Activated CD4-positive, alpha-beta T cell treated with anti-CD3 and anti-CD28 coated beads, Interleukin-2, Interleukin-4, amounts not matched to agents 100 ng/mL and 50 ng/mL, durations not matched to agents 16 hours and 8 hours (primary cell): ENCODE measurements at places on chromosomes 1 and 21.

DNA sequence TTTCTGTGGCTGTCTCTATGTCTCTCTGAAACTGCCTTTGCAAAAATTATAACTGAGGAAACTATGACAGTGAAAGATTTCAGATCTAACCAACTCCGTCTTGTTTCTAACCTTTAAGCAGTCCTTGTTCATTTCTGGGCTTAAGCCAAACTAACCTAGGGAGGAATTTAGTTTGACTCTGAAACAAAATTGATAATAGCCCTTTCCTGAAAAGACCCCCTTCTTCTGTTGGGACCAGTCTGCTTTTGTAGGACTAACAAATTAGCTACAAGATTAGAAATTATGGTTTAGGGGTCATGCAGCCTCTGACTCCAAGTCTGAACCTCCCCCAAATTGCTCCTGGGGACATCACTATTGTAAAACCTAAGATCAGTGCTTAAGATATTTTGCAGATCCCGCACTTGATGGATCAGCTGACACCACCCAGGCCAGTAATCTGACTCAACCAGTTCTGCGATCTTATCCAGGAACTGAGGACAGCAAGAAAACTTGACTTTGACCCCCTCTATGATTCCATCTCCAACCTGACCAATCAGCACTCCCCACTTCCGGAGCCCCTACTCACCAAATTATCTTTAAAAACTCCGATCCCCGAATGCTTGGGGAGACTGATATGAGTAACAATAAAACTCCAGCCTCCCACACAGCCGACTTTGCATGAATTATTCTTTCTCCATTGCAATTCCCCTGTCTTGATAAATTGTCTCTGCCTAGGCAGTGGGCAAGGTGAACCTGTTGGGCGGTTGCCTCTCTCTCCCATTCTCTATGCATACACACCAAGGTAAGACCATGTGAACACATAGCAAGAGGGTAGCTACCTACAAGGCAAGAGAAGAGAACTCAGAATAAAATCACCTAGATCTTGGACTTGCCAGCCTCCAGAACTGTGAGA, 11.1 kb upstream of the TRIM63 start:
- no peak for DNase-seq

GRCh38 chr21:42650033-42650370, 3.4 kb upstream of the PDE9A start:
- DNase-seq, result no peak

DNA sequence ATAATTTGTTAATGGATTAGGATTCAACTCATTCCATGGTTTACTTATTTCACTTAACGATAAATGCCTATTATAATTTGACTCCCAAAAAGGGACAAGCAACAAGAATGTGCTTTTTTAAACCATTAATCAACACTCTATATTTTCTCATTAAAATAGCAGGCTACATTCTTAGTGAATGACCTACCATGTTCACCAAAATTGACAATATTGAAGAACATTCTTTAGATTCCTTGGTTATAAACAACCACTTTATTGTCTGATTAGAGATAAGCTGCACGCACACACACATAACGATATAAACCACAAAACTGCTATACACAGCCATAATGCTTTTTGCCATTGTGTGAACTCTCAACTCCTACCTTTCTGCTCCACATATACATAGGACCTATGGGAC, 75.4 kb upstream of the LRRC7 start:
- DNase-seq, result no peak

GRCh38 chr1:115252585-115252984, 85.5 kb downstream of the NGF start:
- DNase-seq, result no peak

GRCh38 chr1:223733898-223734852, 21.8 kb downstream of the CAPN2 start:
- DNase-seq, result no peak

GRCh38 chr1:116733476-116734365, 20.5 kb upstream of the CD2 start:
- DNase-seq, result no peak

DNA sequence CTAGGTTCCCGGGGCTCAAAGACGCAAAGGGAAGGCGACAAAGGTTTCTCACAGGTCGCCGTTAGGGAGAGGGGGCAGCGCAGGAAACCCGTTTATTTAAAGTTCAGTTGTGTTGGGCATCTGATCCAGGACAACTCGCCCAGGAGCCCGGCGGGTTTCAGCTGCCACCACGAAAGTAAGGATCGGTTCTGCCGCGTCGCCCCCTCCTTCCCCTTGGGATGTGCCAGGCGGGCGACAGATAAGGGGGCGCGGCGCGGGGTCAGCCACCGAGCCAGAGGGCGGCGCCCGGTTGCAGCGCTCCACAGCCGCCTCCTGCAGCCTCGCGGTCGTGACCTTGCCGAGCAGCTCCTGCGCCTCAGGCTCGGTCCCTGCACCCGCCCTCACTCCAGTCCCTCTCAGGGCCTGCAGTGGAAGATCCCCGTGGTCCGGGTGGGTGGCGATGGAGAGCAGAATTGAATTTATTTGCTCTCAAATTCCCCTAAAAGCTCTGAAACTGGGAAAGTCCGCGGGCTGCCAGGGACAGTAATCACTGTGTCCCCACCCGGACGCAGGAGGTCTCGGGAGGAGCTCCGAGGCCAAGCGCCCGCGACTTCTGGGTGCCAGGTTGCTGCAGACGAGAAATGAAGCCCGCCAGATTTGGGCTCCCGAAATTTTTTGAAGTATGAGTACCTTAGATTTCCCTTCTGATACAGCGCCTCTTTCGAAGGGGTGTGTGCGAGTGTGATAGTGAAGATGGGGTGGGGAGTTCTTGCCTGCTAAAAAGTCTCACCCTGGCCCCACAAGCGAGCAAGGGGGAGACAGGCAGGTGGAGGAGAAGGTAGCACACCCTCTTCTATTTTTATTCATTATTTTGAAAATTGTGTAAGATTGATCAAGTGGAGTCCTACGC, 28.4 kb upstream of the NFIA start:
- no peak for DNase-seq

GRCh38 chr1:230127105-230128054, 60.3 kb downstream of the GALNT2 start:
- DNase-seq, result peak; percentile 62

GRCh38 chr1:207646944-207647579, 2.1 kb downstream of the CR1L start:
- DNase-seq, result no peak

- DNase-seq, result no peak
These were observed 26.0 kb downstream of the ROR1 start for GRCh38 chr1:63799820-63800219.

- DNase-seq, result peak; percentile 32
These were observed 26.9 kb upstream of the LRRC3 start for GRCh38 chr21:44428281-44428960.

DNA sequence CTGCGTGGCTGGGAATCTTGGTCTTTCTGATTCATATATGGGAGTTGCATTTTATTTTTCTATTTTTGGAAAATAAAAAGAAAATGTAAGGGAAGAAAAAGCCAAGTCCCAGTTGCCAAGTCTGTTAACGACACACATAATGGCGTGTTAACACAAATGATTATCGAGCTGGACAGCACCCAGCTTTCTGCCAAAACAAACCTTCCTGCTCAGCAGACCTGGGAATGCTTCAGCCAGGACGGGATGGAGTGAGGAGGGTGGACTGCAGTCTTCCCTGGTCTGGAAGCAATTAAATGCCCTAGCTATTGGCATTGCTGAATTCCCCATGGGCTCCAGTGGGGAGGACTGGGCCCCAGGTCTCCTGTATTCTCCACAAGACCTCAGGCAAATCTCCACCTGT, 184.2 kb upstream of the USP24 start:
- DNase-seq, result no peak

- peak; percentile 7 for DNase-seq
These were observed at the start of gene ARHGEF16 for GRCh38 chr1:3453891-3454810. TSS of gene ARHGEF16 (plus strand) at chr1:3454665. CDS start at chr1:3463085, 8,420 bp downstream.

DNA sequence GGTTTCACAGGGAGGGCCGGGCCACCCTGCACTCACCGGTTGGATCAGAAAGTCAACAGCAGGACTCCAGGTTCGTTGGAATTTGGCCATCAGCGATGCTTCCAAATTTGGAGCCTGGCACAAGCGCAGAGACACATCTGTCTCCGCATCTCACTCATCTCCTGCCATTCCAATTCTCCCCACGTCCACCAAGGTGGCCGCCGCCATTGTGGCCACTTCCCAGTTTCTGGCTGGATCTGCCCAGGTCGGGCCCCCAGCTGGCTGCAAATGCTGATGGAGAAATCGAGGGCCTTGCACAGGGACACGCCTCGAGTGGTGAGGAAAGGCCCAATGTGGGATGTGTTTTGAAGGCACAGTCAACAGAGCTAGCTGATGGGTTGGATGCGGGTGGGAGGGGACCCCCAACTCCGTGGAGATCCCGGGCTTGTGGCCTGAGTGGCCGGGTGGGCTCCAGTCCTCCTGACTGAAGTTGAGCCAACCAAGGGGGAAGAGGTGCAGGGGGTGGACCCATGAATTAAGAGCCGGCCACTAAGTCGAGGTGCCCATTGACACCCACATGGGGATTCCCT, 102.7 kb downstream of the CRYAA start:
- no peak for DNase-seq

- DNase-seq, result no peak
These were observed 173.3 kb downstream of the CAMTA1 start for GRCh38 chr1:6958407-6959030.

GRCh38 chr1:199272628-199273086, 633.8 kb downstream of the PTPRC start:
- peak; percentile 5 for DNase-seq

GRCh38 chr1:247638781-247639180, 33.4 kb downstream of the OR2G3 start:
- no peak for DNase-seq

- DNase-seq, result no peak
These were observed 13.6 kb downstream of the RIPK4 start for GRCh38 chr21:41753006-41753898.

GRCh38 chr1:4027492-4028138, 127.5 kb upstream of the C1orf174 start:
- no peak for DNase-seq

DNA sequence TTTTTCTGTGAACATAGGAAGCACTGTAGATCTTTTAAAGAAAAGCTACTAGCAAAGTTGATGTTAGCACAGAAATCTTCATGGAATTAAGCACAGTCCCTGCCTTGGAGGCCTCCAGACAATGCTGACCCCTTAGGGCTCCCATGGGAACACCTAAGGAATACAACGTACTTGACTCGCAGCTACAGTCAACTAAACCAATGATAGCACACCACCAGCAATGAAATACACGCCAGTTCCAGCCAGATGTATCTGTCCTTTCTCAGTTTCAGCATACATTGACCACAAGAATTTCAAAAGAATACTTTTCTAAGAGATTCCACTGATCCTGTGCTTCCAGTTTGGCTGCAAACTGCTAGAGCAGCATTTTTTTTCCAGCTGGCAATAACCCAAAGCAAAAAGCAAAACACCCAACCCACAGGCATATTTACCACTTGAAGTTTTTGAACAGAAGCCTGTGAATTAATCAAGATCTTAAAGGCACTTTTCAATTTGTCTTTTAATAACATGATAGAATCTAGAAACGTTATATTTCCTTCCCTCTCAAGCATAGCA, 42.8 kb upstream of the KRTAP11-1 start:
- DNase-seq, result no peak

DNA sequence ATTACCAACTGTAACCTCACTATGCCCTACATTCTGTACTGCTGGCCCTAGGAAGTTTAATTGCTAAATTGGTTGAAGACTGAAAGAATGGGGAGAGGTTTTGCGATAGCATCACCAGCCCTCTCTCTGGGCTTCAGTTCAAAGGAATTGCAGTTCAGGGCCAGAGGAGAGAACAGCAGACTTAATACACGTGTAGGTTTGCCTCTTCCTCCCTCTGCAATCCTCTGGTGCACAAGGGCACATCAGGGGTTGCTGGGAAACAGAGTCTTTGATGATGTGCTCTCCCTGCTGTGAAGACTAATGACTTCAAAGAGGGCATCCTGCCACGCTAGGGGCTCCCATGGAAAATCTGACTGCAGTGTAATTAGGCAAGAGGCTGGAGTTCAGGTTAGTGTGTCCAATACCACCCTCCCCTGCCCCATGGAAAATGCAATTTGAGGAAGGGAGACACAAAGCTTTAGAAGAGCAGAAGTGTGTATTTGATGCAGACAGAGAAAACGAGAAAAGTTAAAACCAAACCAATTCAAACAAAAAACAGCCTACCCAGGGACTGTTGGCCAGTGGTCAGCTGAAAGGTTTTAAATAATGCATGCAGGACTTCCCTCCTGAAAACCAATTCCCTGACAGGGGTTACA, 167.9 kb downstream of the ASTN1 start:
- no peak for DNase-seq

DNA sequence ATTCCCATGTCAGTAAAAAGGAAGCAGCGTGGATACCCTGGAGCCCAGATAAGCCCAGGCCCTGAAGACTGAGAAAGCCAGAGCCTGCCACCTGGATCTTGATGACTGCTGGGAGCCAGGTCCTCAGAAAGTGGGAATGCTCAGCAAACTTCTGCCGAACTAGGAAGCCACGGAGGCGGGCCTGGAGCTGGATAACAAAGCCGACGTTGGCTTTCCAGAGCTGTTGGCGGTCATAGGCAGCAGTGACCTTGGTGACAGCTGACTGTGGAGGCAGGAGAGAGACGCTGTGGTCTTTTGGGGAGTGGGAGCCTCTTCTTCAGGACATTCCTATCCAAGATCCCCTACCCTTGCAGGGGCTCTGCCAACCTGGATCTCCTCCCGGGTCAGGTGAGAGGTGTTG, 24.4 kb downstream of the IQGAP3 start:
- DNase-seq, result no peak

DNA sequence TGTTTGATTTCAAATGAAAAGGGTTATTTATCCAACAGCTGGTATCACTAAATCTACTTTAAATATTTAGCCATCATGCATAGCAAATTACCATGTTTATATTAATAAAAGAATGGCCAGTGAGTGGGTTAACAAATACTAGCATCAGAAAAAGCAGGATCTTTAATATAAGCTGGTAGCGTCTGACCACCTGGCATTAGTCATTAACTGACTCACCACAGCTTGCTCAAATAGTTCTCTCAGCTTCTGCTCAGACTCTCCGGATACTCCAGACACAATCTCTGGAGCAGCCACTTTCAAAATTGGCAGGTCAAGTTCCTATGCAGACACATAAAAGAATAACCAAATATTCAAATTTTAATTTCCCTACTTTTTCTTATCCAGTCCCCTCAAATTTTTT, 29.6 kb downstream of the NVL start:
- peak; percentile 4 for DNase-seq

DNA sequence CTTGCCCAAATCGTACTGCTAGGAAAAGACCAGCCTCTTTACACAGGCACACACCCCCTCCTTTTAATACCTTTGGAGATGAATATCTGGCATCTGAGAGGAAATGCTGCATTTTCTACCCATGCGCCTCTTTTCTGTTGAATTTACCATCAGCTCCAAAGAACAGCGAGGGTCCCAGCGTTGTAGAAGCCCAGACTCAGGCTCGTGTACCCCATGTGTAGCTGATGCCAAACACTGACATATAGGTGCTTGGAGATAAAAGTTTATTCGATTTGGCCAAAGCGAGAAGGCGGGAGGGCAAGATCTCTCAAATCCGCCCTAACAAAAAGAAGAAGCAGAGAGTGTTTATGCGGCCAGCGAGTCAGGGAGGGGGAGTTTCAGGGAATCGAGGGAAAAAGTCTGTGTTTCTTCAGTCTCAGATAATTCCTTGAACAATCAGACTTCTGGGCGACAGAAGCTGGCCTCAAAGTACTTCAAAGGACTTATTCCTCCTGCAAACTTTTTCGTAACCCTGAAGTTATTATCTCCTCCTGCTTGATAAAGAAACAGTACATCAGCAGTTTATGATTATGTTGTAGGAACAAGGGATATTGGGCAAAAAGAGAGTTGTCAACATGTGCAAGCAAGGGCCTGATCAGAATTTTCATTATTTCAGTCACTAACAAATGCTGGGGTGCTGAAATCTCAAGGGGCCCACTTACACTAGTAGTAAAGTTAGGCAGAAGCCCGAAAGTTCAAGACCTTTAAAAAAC, 642 bp upstream of the CREG1 start:
- no peak for DNase-seq
